Kidney (tissue), 22 donors: ENCODE measurements at places on chromosomes 12 and 14. TPM values are rescaled to one million over a fixed set of nuclear protein-coding genes. Genes with fewer than 3 reads are reported as not detected.

- no peaks in the 10 kb centered on the region for H3K36me3 ChIP-seq
- H3K4me1 ChIP-seq: no peaks in the 10 kb centered on the region
- H3K27ac ChIP-seq: no peak overlapping the region
- no peak for DNase-seq
Measured at GRCh38 chr12:59304077-59304721, 291.6 kb upstream of the SLC16A7 start.

DNA sequence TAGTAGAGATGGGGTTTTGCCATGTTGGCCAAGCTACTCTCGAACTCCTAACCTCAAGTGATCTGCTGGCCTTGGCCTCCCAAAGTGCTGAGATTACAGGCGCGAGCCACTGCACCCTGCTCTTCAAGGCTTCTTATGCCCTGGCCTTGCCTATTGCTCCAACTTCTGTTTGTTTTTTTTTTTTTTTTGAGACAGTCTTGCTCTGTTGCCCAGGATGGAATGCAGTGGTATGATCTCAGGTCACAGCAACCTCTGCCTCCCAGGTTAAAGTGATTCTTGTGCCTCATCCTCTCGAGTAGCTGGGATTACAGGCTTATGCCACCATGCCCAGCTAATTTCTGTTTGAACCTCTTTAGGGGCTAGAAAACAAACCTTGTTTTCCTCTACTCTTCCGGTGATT lies 6.0 kb upstream of the ABCD4 start:
- H3K27me3 ChIP-seq: no peaks in the 10 kb centered on the region
- no peaks in the 10 kb centered on the region for H3K36me3 ChIP-seq
- no peak overlapping the region for H3K4me3 ChIP-seq
- no peak overlapping the region for H3K27ac ChIP-seq
- no peak for DNase-seq

- no peaks in the 10 kb centered on the region for H3K27me3 ChIP-seq
- H3K36me3 ChIP-seq: no peaks in the 10 kb centered on the region
- H3K27ac ChIP-seq: no peak overlapping the region
- DNase-seq: no peak
- no peak overlapping the region for H3K4me3 ChIP-seq
Measured at GRCh38 chr14:60311417-60311816, 62.4 kb downstream of the PPM1A start.

GRCh38 chr14:91317381-91318308 lies 73.1 kb upstream of the GPR68 start:
- no peaks in the 10 kb centered on the region for H3K36me3 ChIP-seq
- peak overlapping the region; percentile 23 for H3K27ac ChIP-seq
- DNase-seq: no peak
- H3K4me3 ChIP-seq: no peak overlapping the region
- peaks cover 13% of the 10 kb centered on the region for H3K4me1 ChIP-seq
- no peaks in the 10 kb centered on the region for H3K27me3 ChIP-seq

GRCh38 chr14:96098999-96099335 lies 59.8 kb downstream of the C14orf132 start:
- H3K27me3 ChIP-seq: no peaks in the 10 kb centered on the region
- no peak overlapping the region for H3K4me3 ChIP-seq
- DNase-seq: no peak

DNA sequence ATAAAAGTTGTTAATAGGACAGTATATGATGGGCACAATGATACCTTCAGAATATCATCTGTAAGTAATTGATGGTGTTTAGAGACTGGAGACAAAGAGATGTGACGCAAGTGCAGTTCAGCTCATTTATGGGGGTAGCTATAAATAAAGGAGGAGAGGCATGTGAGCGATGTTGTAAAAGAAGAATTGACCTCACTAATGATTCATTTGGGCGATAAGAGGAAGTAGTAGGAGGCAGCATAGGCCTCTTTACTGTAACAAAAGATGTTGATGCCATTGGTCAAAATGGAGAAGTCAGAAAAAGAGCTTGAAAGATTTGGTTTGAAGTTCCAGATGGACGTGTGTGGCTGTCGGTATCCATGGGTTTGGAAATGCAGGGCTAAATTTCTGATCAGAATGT lies 70.0 kb downstream of the FLRT2 start:
- no peak overlapping the region for H3K27ac ChIP-seq
- H3K27me3 ChIP-seq: no peaks in the 10 kb centered on the region
- DNase-seq: peak; percentile 31
- H3K4me1 ChIP-seq: no peaks in the 10 kb centered on the region
- no peaks in the 10 kb centered on the region for H3K36me3 ChIP-seq

DNA sequence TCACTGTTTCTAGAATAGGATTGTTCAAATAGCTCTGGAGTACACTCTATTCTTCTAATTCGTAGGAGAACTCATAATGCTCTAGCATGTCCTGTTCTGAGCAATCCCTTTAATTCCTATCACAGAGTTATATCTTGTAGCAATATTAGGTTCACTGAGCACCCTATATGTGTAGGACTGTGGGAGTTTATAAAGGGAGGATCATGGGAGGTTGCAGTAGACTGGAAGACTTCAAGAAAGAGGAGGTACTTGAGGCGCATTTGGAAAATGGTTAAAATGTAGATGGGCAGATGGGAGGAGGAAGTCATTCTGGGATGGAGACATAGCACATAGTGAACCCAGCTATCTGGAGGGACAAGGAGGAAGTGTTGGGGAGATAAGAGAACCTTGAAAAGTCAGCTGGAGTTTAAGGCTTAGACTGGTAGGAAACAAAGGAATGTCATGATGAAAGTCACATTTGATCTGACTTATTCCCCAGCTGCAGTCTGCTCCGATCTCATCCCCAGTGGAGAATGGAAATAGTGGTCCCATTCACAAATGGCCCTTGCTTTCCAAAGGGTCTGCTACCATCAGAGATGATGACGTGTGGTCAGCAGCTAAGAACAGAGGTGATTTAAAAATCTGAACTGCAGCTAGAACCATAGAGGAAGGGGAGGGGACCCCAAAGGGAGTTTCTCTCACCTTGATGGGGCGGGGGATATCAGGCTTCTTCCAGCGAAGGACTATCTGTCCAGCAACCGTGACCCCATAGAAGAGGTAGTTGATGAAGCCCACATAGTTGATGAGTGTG lies 10.1 kb upstream of the CEBPE start:
- no peak overlapping the region for H3K4me3 ChIP-seq
- H3K36me3 ChIP-seq: no peaks in the 10 kb centered on the region
- H3K4me1 ChIP-seq: peaks cover 3% of the 10 kb centered on the region

DNA sequence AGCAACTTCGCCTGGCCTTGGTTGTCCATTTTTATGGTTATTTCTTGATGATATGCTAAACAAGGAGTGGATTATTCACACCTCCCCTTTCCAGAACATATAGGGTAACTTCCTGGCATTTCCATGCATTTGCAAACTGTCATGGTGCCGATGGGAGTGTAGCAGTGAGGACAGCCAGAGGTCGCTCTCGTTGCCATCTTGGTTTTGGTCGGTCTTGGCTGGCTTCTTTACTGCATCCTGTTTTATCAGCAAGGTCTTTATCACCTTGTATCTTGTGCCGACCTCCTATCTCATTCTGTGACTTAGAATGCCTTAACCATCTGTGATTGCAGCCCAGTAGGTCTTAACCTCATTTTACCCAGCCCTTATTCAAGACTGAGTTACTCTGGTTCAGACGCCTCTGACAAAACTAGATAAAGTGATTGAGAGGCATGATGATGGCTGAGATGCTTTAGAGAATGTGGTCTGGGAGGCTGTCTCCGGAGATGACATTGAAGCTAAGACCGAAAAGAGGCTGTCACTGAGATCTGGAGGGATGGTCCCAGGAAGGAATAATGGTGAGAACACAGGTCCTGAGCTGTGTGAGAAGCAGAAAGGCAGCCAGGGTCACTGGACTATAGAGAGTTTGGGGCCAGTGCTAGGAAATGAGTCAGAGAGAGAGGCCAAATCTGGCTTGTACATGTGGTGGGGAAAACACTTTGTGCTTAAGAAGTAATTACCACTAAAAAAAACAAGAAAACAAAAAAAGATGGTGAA lies 2.9 kb downstream of the GLT1D1 start:
- no peaks in the 10 kb centered on the region for H3K36me3 ChIP-seq
- H3K4me1 ChIP-seq: no peaks in the 10 kb centered on the region
- no peaks in the 10 kb centered on the region for H3K27me3 ChIP-seq

GRCh38 chr14:90556012-90556477 lies 159.2 kb downstream of the CALM1 start:
- no peaks in the 10 kb centered on the region for H3K27me3 ChIP-seq
- H3K4me3 ChIP-seq: no peak overlapping the region
- H3K4me1 ChIP-seq: no peaks in the 10 kb centered on the region
- H3K36me3 ChIP-seq: no peaks in the 10 kb centered on the region
- peak overlapping the region; percentile 5 for H3K27ac ChIP-seq

DNA sequence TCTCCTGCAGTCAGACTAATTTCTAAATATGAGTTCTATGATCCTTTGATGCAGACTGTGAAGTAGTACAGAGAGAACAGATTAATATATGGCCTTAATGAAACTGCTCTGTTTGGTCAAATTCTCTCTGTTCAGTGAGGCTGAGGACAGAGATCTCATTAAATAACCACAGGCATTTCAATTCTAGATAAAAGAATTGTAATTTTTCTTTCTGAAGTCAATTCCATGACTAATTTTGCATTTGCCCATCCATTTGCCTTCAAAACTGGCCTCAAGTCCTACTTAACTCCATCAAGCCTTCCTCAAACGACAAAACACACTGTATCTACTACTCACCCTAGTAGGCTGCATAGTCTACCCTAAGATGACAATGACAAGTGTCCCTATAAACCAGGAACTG lies 67.1 kb downstream of the DUSP16 start:
- DNase-seq: no peak
- no peaks in the 10 kb centered on the region for H3K36me3 ChIP-seq
- H3K4me1 ChIP-seq: no peaks in the 10 kb centered on the region
- no peak overlapping the region for H3K27ac ChIP-seq
- H3K4me3 ChIP-seq: no peak overlapping the region

DNA sequence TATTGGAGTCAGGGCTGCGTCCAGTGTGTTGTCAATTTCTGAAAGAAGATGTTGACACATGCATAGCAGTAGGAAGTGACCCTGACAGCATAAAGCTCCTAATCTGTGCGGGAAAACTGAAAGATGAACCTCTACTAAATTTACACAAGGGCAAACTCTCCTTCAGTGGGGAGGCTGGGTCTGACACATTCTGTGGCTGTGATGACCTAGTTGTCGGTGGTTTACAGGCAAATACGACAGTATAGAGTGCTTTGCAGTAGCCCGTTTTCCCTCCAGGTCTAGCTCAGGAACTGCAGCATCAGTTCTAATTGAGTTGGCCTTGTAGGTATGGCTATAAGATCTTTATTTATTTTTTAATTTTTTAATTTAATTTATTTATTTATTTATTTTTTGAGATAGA lies 14.8 kb upstream of the GABARAPL1 start:
- H3K27me3 ChIP-seq: no peaks in the 10 kb centered on the region
- DNase-seq: no peak
- no peak overlapping the region for H3K4me3 ChIP-seq
- no peaks in the 10 kb centered on the region for H3K36me3 ChIP-seq
- H3K4me1 ChIP-seq: no peaks in the 10 kb centered on the region

DNA sequence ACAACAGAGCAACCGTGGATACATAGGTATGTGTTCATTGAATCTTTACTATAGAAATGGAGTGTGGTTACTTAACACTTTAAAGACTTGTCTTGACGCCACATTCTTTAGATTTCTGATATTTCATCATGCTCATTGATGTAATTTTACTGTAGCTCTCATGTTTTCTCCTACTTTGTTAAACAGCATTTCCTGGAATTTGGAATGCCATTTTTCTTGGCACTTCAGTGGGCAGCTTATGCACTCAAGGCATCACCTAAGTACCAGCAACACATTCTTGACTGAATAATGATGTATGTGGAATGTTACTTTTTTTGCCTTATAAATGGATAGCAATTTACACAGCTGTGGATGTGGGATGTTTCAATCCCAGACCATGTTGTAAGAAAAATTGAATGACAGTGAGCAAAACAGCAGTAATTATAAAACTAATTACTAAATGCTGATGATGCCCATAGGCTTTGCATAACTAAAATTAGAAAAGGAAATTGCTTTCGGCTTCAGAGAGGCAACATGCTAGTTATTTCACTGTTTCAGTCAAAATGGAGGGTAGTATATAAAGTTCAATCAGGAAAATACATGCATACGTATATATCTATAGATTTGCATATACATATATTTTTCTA lies 298.5 kb downstream of the NPAS3 start:
- no peak overlapping the region for H3K27ac ChIP-seq
- H3K36me3 ChIP-seq: no peaks in the 10 kb centered on the region
- H3K4me1 ChIP-seq: no peaks in the 10 kb centered on the region
- H3K27me3 ChIP-seq: no peaks in the 10 kb centered on the region
- H3K4me3 ChIP-seq: no peak overlapping the region

GRCh38 chr12:4562034-4562657 lies at the start of gene DYRK4:
TSS of gene DYRK4 (plus strand) at chr12:4562208. CDS start at chr12:4562246, 38 bp downstream.
- H3K36me3 ChIP-seq: no peaks in the 10 kb centered on the region
- H3K4me3 ChIP-seq: peak within 1 kb of the TSS; percentile 64
- H3K27me3 ChIP-seq: no peaks in the 10 kb centered on the region
- DNase-seq: peak; percentile 93

GRCh38 chr14:63701606-63702299 lies 26.1 kb downstream of the SGPP1 start:
- no peaks in the 10 kb centered on the region for H3K36me3 ChIP-seq
- DNase-seq: no peak
- H3K4me1 ChIP-seq: no peaks in the 10 kb centered on the region
- no peak overlapping the region for H3K27ac ChIP-seq
- H3K27me3 ChIP-seq: no peaks in the 10 kb centered on the region
- H3K4me3 ChIP-seq: no peak overlapping the region

DNA sequence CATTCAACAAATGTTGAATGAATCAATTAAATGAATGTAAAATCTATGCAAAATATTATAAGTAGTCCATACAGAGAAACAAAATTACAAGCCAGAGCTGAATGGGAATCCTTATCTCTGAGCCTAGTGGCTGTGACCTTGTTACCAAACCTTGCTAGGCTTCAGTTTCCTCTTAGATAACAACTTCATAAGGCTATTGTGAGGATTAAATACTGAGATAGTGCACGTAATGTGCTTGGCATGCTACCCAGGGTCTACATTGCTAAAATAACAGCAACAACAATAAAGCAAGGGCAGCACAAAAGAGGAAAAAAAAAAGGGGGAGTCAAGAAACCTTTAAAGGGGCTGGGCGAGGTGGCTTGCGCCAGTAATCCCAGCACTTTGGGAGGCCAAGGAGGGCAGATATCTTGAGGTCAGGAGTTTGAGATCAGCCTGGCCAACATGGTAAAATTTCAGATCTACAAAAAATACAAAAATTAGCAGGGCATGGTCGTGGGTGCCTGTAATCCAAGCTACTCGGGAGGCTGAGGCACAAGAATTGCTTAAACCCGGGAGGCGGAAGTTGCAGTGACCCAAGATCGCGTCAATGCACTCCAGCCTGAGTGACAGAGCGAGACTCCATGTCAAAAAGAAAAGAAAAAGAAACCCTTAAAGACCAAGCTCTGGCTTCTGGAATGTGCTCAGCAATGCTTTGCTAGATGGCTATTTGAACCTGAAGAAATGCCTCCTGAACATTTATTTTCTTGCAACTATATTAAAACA lies 14.1 kb downstream of the STAB2 start:
- H3K4me1 ChIP-seq: no peaks in the 10 kb centered on the region
- no peak overlapping the region for H3K27ac ChIP-seq
- no peak for DNase-seq
- H3K27me3 ChIP-seq: no peaks in the 10 kb centered on the region
- H3K4me3 ChIP-seq: no peak overlapping the region

The GALNT16 gene
- 13.1 TPM for total RNA-seq

The AQP2 gene
- total RNA-seq: 122 TPM

The TTC9 gene
- total RNA-seq: 5.2 TPM

The KERA gene
- not detected for total RNA-seq

The BRMS1L gene
- total RNA-seq: 7.3 TPM

The PELI2 gene
- total RNA-seq: 27.6 TPM
